ENCODE measurements at places on chromosomes 3 and 15. TPM values are rescaled to one million over a fixed set of nuclear protein-coding genes. Genes with fewer than 3 reads are reported as not detected.
A peak's percentile ranks its signal among the peaks of the same experiment; 100 is the strongest.

The ERC2 gene
- total RNA-seq = 2.4 TPM

The TRPM1 gene
- not detected for total RNA-seq

The CILP gene
- 0.28 TPM for total RNA-seq

The SLC24A5 gene
- total RNA-seq = not detected

The CYB561D2 gene
- total RNA-seq = 11.8 TPM

The LRTM1 gene
- not detected for total RNA-seq

The GOLGA6B gene
- not detected for total RNA-seq

The CPNE9 gene
- 0.12 TPM for total RNA-seq

The NIT2 gene
- 23.4 TPM for total RNA-seq

The CLDN16 gene
- total RNA-seq = 0.25 TPM

The SNTN gene
- total RNA-seq = not detected

The CTXND1 gene
- total RNA-seq = 0.78 TPM

DNA sequence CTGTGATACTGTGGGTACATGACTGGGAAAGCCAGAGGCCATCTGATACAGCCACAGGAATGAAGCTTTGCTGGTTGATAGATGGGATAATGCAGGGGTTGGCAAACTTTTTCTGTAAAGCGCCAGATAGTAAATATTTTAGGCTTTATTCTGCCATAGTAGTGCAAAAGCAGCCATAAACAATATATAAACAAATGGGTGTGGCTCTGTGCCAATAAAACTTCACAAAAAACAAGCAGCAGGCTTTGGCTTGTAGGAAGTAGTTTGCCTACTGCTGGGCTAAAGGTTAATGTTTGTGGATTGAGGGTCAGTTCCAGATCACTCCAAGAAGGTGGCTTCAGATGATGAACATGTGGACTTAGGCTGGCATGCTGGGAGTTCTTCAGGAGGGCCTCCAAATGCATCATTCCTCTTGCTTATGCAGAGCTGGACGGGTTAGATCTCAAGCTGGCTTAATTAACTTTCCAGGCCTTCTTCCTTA, 305.7 kb downstream of the RPLP1 start:
- H3K27ac ChIP-seq = no peak overlapping the region
- no peaks in the 10 kb centered on the region for H3K36me3 ChIP-seq
- no peaks in the 10 kb centered on the region for H3K27me3 ChIP-seq
- H3K4me1 ChIP-seq = peaks cover 3% of the 10 kb centered on the region

DNA sequence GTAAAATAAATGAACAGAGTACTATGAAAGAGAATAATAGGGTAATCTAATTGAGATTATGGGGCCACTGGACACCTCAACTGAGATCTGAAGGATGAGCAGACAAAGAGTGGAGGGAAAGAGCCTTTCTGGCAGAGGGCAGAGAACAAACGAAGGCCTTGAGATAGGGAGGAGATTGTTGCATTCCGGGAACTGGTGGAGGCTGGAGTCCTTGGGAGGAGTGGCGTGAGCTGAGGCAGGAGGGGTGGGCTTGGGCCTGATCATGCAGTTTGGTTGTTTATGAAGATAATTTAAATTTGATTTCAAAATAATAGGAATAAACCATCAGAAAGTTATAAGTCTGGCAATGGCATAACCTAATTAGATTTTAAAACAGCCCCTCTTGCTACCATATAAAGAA, 59.5 kb upstream of the GALNT15 start:
- H3K27me3 ChIP-seq = no peaks in the 10 kb centered on the region
- H3K4me3 ChIP-seq = no peak overlapping the region
- no peak overlapping the region for H3K27ac ChIP-seq
- DNase-seq = no peak
- no peaks in the 10 kb centered on the region for H3K36me3 ChIP-seq
- no peaks in the 10 kb centered on the region for H3K4me1 ChIP-seq

DNA sequence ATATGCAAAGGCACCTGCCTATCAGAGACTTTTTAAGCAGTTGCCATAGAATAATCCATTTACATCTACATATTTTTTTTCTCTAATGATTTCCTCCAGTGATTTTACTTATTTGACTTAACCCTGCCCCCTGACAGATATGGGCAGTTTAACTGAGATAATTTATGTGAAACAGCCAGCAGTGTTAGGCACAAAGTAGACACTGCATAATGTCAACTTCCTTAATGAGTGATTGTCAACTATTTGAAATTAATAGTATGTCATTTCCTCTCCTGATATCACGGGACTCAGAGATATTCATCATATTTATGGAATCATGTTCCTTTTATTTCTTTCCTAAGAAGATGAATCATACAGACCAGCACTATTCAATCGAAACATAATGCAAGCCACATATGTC, 179.9 kb upstream of the ATP10A start:
- H3K36me3 ChIP-seq = no peaks in the 10 kb centered on the region
- no peak for DNase-seq
- no peak overlapping the region for H3K27ac ChIP-seq
- no peak overlapping the region for H3K4me3 ChIP-seq
- H3K27me3 ChIP-seq = no peaks in the 10 kb centered on the region

DNA sequence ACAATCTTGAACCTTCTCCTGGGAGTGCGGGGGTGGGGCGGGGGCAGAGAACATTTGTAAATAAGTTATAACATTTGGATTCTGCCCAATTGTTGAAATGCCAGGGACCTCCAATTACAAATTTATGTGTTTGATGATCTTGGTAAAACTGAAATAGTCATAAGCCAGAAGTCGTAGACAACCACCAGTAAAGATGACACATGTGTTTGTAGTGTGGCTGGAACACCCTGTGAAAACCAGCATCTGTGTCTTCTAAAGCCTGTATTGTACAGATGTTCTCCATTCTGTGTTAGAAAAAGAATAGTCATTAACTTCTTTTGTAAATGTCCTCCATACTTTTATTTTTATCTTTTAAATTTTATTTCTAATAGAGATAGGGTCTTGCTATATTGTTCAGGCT, 61.8 kb downstream of the ARIH1 start:
- H3K4me1 ChIP-seq = peaks cover 13% of the 10 kb centered on the region
- no peaks in the 10 kb centered on the region for H3K36me3 ChIP-seq
- no peak for DNase-seq
- no peak overlapping the region for H3K27ac ChIP-seq
- H3K4me3 ChIP-seq = no peak overlapping the region

- DNase-seq = no peak
- H3K36me3 ChIP-seq = no peaks in the 10 kb centered on the region
- no peak overlapping the region for H3K27ac ChIP-seq
- H3K27me3 ChIP-seq = no peaks in the 10 kb centered on the region
- no peaks in the 10 kb centered on the region for H3K4me1 ChIP-seq
Measured at GRCh38 chr3:14278265-14278798, 99.7 kb downstream of the LSM3 start.

DNA sequence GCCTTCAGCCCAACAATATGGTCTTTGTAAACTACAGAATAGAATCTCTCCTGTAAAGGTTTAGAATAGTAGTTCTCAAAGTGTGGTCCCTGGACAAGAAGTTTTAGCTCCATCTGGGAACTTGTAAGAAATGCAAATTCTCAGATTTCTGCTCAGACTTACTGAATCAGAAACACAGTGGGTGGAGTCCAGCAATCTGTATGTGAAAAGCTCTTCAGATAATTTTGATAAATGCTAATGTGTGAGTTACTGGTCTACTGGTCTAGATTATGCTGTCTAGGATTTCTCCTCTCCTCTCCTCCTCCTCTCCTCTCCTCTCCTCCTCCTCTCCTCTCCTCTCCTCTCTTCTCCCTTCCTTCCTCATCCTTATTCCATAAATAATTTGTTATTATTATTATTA, 57.5 kb downstream of the RBMS3 start:
- H3K36me3 ChIP-seq = no peaks in the 10 kb centered on the region
- no peak for DNase-seq
- H3K4me3 ChIP-seq = no peak overlapping the region
- H3K4me1 ChIP-seq = no peaks in the 10 kb centered on the region

DNA sequence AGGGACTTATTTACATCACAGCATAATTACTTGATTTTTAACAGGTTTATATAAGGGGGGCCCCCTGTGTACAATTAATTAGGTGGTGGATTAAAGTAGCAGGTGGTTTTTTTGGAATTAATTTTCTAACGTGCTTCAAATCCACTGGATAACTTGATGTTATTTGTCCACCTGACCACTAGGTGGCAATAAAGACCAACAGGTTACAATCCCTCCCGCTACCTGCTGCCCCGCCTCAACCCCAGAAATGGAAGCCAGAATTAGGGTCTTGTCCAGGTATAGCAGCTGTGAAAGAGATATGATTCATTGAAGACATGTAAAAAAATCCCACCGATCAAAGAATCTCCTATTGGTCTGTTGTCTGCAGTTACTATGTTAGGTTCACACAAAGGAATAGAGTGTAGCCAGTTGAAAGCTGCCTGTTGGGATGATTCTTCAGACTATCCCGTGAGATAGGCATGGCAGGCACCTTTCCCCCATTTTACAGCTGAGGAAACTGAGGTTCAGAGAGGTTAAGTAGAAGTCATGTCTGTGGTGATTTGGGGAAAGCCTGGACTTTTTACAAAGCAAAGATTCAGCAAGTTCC, 44.0 kb downstream of the MFSD1 start:
- no peaks in the 10 kb centered on the region for H3K36me3 ChIP-seq
- DNase-seq = peak; percentile 28
- no peaks in the 10 kb centered on the region for H3K27me3 ChIP-seq

DNA sequence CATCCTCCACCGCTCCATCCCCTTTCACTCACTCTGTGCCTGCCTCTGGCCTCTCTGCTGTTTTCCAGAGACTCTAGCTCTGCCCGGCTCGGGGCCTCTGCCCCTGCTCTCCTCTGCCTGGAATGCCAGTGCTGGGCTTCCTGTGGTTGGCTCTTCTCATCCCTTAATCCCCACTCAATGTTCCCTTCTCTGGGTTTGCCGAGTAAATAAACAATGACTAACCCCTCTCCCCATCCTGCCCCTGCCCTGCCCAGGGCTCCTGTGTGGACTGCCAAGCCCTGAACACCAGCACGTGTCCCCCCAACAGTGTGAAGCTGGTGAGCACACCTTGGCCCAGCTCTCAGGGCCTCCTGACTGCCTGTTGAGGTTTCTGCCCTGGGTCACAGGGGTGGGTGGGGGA, 12.2 kb downstream of the STAB1 start:
- H3K4me1 ChIP-seq = no peaks in the 10 kb centered on the region
- DNase-seq = no peak
- H3K27me3 ChIP-seq = no peaks in the 10 kb centered on the region
- H3K4me3 ChIP-seq = no peak overlapping the region
- no peaks in the 10 kb centered on the region for H3K36me3 ChIP-seq

DNA sequence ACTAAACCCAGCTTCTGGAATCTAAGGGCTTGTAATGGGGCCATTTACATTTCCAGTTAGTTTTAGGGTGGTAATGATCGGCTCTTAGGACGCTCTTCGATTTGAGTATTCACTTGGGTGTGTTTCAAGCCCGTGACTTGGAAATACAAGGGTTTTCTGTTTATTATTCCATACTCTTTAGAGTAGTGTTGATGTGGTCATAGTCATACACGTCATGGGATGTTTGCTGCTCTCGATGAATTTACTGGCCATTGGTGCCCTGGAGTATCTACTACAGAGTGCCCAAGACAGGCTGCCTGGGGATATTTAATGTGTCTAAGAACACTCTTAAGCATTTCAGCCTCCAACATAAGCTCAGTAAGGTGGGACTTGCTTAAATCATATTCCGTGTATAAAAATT, 64.1 kb downstream of the PTPRG start:
- H3K4me3 ChIP-seq = no peak overlapping the region
- H3K27me3 ChIP-seq = no peaks in the 10 kb centered on the region
- no peaks in the 10 kb centered on the region for H3K36me3 ChIP-seq
- no peak for DNase-seq

- H3K4me3 ChIP-seq = no peak overlapping the region
- no peaks in the 10 kb centered on the region for H3K4me1 ChIP-seq
- no peak overlapping the region for H3K27ac ChIP-seq
- peaks cover 2% of the 10 kb centered on the region for H3K27me3 ChIP-seq
Measured at GRCh38 chr15:61724251-61724939, 335.9 kb downstream of the VPS13C start.

- H3K27ac ChIP-seq = no peak overlapping the region
- no peak for DNase-seq
- peaks cover 4% of the 10 kb centered on the region for H3K4me1 ChIP-seq
- H3K36me3 ChIP-seq = no peaks in the 10 kb centered on the region
Measured at GRCh38 chr3:132593241-132593946, 3.7 kb upstream of the ACKR4 start.

DNA sequence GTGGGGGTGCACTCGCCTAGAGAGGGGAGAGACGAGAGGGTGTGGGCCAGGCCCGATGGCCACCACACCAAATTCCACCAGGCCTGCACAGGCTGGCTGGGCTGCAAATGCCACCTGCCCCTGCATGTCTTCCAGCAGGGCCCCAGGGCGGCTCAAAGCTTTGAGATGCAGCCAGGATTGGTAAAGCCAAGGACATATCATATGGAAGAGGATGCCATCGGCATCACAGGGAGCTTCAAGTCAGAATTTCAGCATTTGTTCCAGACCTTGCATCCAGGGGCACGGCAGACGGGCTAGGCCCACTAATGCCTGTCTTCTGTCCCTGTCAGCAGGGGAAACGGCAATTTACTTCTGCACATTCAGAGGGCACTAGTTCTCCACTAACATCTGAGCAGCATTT, 97.8 kb downstream of the NUP210 start:
- no peak overlapping the region for H3K27ac ChIP-seq
- peaks cover 6% of the 10 kb centered on the region for H3K4me1 ChIP-seq
- H3K4me3 ChIP-seq = no peak overlapping the region

- no peak for DNase-seq
- H3K4me3 ChIP-seq = no peak overlapping the region
- no peaks in the 10 kb centered on the region for H3K4me1 ChIP-seq
- H3K27ac ChIP-seq = no peak overlapping the region
- no peaks in the 10 kb centered on the region for H3K36me3 ChIP-seq
Measured at GRCh38 chr3:178195824-178196223, 340.4 kb upstream of the KCNMB2 start.

GRCh38 chr15:40353697-40354096, 2.9 kb downstream of the PHGR1 start:
- H3K36me3 ChIP-seq = no peaks in the 10 kb centered on the region
- no peak overlapping the region for H3K27ac ChIP-seq
- H3K4me3 ChIP-seq = no peak overlapping the region
- H3K4me1 ChIP-seq = no peaks in the 10 kb centered on the region
- no peaks in the 10 kb centered on the region for H3K27me3 ChIP-seq
- DNase-seq = no peak
